ENCODE measurements at places on chromosomes 1 and 21. TPM values are rescaled to one million over a fixed set of nuclear protein-coding genes. Genes with fewer than 3 reads are reported as not detected.

Gene TIAM1
- total RNA-seq = 31.6 TPM

Gene CAMK1G
- total RNA-seq = not detected

Gene PGBD5
- total RNA-seq = under 0.01 TPM

Gene URB2
- 15.3 TPM for total RNA-seq

Gene MPL
- total RNA-seq = not detected

Gene LRRC42
- 51.1 TPM for total RNA-seq
